Activated CD4-positive, alpha-beta T cell treated with anti-CD3 and anti-CD28 coated beads, Interleukin-2, amount 10 ng/mL, durations not matched to agents 7 days and 5 days (primary cell): ENCODE measurements at places on chromosomes 13 and 19.

DNA sequence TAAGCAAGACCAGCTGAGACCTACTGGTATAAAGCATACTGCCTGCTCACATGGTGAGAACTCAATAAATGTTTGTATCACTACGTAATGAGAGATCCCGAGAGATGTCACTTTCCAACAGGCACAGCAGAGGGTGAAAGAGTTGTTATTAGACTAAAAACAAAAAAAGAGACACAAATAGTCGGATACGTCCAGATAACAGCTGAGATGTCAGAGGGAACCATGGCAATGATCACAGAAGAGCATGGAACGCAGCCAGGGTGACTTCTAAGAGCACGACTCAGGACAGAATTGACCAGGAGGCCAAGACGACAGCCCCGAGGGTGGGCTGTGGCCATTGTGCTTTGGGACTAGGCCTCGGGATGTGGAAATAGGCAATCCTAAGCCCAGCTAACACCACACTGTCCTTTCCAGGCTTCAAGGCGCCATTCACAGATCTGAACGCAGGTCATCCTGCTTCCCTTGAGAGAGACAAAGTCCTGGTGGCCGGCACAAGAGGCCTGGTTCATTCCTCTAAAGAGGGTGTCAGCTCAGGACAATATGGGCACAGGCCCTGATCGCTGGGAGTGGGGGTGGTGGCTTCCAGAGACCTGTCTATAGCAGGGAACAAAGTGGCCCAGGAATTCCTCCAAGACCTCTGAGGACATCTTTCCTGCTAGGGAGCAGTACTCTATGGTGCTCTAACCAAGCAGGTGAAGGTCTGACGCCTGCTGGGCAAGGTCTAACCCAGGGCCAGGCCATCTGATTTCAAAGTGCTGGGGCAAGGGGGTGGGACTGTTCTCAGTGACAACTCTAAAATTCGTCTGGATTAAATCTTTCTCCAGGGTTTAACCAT is 3.2 kb downstream of the SH3GL1 start:
- DNase-seq = no peak

DNA sequence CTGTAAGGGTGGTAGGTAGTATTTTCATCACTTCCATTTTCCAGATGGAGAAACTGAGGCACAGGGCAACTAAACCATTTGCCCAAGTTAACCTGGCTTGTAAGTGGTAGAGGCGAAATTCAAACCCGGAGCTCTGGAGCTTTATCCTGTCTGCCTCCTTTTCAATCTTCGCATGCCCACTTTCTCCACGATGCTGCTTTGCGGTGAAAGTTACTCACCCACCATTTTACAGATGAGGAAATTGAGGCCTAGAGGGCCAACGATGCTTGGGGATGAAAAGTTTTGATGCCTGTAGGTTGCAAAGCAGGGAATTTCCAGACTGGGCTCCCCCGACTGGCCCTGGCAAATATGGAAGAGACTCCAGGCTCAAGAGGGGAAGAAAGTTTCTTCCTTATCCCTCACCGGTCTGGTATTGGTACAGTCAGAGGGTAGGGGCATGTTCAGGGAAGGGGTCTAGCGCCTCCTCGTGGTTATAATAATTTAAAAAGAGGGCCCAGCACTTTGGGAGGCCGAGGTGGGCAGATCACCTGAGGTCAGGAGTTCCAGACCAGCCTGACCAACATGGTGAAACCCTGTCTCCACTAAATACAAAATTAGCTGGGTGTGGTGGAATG is 1.9 kb upstream of the SH2D3A start:
- no peak for DNase-seq

DNA sequence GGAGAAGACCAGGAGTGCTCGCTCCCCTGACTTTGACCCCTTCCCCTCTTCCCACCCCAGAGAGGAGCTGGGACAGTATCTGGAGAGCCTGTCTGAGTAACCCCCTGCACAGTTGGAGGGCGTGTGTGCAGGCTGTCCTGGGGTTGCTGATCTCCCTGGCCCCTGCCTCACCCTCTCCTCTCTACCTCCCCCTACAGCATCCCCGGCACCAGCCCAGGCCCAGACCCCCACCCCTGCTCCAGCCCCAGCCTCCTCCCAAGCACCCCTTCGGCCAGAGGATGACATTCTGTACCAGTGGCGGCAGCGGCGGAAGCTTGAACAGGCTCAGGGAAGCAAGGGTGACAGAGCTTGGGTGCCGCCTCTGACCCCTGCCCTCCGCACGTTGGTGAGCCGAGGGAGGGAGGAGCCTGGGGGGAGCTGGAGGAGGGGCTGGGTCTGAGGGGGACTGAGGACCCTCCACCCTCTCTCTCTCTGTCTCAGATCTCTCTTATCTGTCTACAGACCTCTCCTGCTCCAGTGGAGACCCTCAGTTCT is 8.7 kb downstream of the PROSER3 start:
- no peak for DNase-seq

DNA sequence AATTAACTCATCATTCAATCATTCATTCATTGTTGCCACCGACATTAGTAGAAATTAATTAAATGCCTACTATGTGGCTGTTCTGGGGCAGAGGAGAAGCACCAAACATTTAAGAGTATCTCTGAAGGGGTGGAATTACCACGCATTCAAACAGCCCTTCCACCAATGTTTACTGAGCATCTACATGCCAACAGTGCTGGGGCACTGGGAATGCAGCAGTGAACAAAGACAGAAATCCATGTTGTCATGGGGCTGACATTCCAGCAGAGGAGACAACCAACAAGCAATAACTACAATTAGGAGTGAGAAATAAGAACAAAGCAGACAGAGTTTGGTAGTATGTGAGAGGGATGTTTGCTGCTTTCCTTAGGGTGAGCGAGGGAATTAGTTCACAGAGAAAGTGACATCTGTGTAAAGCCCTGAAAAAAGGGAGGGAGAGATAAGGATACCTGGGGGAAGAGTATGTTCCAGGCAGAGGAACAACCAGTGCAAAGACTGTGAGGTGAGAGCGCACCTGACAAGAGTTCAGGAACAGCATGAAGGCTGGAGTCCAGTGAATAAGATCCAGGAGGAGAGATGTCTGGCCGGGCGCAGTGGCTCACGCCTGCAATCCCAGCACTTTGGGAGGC is 1.3 kb upstream of the PAK4 start:
- no peak for DNase-seq

- DNase-seq = peak; percentile 88
Measured at GRCh38 chr19:10269333-10270179, 1.4 kb upstream of the ICAM1 start.

GRCh38 chr19:16940626-16941025 is 51.8 kb downstream of the F2RL3 start:
- DNase-seq = no peak

DNA sequence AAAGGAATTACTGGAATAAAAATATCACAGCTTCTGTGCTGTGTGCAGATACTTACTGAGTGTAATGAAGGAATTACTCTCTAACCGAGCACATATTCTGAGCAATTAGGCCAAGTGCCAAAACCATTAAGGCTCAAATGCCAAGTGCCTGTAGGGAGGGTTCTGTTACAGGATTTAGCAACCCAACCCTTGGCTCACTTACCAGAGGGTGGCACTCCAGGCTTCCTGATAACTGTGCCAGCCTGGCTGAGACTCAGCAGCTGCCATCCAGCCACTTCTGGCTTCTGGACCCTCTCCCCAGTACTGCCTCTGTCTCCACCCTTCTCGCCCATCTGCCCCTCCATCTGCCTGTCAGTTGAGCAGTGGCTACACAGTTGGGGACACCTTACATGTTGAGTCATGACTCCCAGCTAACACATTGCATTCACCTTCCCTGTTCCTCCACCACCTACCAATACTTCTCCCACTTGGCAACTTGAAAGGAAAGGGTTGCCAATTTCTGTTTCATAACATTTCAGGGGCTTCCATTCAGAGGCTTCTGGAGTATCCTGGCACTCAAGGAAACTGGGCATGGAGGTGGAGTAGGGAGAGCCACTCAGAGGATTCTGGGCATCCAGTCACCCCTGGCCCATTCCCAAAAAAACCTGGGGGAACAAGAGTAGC is 110.5 kb downstream of the COG6 start:
- DNase-seq = peak; percentile 15

DNA sequence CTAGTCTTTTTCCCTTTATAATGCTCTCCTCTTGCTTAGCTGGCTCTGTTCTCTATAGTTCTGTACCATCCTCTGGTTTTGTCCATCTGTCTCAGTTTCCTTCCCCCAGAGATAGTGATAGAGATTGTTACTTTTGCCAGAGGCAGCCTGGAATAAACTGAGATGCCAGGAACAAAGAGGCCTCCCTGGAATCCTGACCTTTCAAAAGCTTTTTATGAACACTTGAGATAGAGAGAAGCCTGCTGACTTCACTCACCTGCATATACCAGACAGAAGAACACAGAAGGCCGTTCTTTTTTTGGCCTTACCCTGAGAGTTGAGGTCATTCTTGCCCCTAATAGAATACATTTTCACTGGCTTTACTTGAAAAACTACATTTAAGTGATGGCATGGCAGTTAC is 150.2 kb downstream of the LHFPL6 start:
- DNase-seq = no peak

GRCh38 chr13:28557725-28558520 is 63.0 kb upstream of the FLT1 start:
- no peak for DNase-seq

GRCh38 chr13:46035066-46035465 is 17.5 kb downstream of the ZC3H13 start:
- DNase-seq = no peak

DNA sequence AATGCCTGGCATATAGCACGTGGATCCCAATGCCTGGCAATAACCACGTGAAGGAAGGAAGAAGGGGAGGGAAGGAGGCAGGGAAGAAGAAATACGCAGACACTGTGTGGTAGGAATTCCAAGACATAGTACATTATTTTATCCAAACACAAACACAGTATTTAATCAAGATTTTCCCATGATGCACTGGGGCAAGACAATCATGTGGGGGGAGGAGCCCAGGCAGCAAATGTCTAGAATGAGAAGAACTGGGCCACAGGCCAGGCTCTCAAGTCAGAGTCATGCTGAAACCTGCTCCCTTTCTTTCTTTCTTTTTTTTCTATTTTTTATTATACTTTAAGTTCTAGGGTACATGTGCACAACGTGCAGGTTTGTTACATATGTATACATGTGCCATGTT is 717.9 kb downstream of the UQCRFS1 start:
- DNase-seq = no peak

- no peak for DNase-seq
Measured at GRCh38 chr19:19420570-19421298, 15.3 kb downstream of the GATAD2A start.

- DNase-seq = no peak
Measured at GRCh38 chr13:80145171-80145690, 195.7 kb downstream of the SPRY2 start.

- no peak for DNase-seq
Measured at GRCh38 chr13:33284916-33285315, 639 bp downstream of the STARD13 start.

GRCh38 chr19:47490031-47490430 is 6.0 kb upstream of the KPTN start:
- no peak for DNase-seq

DNA sequence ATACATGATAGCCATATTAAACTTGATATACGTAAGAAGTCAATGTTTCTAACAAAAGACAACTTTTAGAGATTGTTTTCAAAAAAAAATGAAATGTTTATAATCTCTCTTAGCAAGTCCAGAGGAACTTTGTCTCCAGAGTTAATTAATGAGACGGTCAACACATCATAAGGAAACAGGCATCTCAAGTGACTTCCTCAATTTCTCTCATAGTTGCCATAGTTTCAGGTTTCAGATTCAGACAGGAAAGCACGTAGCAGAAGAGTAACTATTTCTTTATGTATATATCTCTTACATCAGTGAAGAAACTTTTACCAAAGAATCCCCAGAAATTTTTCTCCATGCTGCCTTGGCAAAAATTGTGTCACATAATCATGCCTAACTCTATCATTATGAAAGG is 159.6 kb upstream of the ATXN8OS start:
- DNase-seq = no peak

DNA sequence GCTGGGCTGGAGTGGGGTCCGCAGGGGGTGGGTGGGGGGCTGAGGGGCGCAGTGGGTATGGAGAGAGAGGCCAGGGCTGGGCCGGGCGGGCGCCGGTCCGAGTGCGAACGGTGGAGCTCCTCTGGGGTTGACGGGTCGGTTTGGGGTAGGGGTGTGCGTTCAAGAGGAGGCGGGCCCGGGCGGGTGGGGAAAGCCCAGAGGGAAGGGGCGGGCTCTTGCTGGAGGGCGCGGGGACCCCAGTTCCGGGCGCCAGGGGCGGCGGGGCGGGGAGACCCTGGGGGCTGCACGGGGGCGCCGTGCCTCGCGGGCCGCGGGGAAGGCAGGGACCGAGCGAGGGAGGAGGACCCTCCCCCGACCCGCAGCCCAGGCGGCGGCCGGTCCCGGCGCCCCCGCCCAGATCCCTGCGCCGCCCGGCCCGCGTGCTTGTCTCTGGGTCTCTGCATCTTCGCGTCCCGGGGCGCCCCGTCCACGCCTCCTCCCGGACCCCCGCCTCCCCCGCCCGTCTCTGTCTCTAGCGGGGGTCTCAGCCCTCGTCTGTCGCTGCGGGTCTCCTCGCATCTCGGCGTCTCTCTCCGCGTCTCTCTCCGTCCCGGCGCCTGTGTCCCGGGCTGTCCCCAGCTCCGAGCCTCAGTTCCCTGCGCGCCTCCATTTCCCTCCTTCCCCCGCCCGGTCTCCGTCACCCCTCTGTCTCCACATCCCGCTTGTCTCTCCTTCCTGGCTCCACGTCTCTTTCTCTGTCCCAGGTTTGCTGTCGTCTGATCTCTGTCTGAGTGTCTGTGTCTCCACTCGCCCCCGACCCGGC is 8.3 kb upstream of the SHISA7 start:
- no peak for DNase-seq

DNA sequence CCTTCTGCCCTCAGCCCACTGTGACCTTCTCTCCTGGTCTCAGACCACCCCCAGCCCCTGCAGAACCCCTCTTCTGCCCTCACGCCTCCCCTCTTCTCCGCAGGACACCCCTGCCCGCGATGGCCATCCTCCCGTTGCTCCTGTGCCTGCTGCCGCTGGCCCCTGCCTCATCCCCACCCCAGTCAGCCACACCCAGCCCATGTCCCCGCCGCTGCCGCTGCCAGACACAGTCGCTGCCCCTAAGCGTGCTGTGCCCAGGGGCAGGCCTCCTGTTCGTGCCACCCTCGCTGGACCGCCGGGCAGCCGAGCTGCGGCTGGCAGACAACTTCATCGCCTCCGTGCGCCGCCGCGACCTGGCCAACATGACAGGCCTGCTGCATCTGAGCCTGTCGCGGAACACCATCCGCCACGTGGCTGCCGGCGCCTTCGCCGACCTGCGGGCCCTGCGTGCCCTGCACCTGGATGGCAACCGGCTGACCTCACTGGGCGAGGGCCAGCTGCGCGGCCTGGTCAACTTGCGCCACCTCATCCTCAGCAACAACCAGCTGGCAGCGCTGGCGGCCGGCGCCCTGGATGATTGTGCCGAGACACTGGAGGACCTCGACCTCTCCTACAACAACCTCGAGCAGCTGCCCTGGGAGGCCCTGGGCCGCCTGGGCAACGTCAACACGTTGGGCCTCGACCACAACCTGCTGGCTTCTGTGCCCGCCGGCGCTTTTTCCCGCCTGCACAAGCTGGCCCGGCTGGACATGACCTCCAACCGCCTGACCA is 3.3 kb downstream of the LRFN3 start:
- DNase-seq = no peak
